Dermis blood vessel endothelial cell (primary cell): ENCODE measurements at places on chromosomes 7 and 10. TPM values are rescaled to one million over a fixed set of nuclear protein-coding genes. Genes with fewer than 3 reads are reported as not detected.

DKK1 gene
- 18.6 and 19.6 TPM in 2 replicates for total RNA-seq

IL6 gene
- 1.0 and 1.3 TPM in 2 replicates for total RNA-seq

NPFFR1 gene
- total RNA-seq: not detected in 2 replicates

IGFBP1 gene
- total RNA-seq: 0.34 and 0.47 TPM in 2 replicates

MUC12 gene
- not detected in 2 replicates for total RNA-seq

BEND7 gene
- 14.2 and 15.3 TPM in 2 replicates for total RNA-seq

SERPINE1 gene
- total RNA-seq: 289 and 399 TPM in 2 replicates

STRIP2 gene
- total RNA-seq: 2.7 and 6.1 TPM in 2 replicates
